Brain (organoid and tissue), 16 donors: ENCODE measurements at places on chromosomes 16 and 17.
A peak's percentile ranks its signal among the peaks of the same experiment; 100 is the strongest.

GRCh38 chr17:78962345-78962983 lies 17.3 kb downstream of the LGALS3BP start:
- no peak for DNase-seq

DNA sequence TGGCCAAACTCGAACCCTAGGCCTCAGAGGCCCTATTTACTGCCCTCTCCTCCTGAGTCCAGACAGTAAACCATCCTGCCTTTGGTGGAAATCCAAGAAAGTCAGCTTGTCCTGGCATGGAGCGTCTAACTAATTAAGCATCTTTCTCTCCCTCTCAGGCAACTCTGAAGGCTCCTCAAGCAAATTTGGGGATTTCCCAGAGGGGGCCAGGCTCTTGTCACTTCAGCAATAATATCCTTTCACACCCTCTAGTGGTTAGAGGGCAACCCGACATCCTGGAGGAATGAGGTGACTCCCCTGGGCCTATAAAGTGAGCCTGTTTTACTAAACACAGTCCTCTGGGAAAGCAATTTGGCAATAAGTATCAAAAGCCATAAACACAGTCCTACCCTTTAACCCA lies 60.4 kb downstream of the NOG start:
- peak; percentile 57 for DNase-seq

DNA sequence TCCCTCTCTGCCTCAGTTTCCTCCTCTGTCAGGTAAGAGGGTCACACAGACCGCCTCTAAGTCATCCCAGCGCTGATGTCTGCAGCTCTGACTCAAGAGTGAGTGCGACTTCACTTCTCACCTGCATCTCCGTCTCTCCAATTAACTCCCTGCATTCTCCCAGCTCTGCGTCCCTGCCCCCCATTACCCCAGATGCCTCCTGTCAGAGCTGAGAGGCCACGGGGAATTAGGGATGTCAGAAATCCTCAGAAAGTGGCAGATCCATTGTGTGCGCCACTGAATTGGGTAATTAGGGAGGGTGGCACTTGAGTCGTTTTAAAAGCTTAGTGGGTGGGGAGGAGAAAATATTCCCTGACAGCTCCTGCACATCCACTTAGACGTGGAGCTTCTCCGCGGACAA lies 885.4 kb upstream of the EEF2KMT start:
- DNase-seq: peak; percentile 24

DNA sequence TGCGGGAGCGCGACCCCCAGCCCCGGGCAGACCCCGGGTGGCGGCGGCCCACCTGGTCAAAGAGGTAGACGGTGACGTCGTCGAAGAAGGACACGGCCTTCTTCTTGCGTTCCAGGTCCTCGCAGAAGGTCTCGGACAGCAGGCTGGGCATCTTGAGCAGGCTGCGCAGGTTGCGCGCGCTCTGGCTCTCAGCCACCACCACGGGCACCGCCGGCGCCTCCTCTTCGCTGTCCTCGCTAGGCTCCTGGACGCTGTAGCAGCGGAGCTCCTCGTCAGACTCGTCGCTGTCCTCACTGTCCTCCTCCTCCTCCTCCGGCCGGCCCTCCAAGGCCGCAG lies 45.2 kb upstream of the PVALEF start:
- peak; percentile 36 for DNase-seq

DNA sequence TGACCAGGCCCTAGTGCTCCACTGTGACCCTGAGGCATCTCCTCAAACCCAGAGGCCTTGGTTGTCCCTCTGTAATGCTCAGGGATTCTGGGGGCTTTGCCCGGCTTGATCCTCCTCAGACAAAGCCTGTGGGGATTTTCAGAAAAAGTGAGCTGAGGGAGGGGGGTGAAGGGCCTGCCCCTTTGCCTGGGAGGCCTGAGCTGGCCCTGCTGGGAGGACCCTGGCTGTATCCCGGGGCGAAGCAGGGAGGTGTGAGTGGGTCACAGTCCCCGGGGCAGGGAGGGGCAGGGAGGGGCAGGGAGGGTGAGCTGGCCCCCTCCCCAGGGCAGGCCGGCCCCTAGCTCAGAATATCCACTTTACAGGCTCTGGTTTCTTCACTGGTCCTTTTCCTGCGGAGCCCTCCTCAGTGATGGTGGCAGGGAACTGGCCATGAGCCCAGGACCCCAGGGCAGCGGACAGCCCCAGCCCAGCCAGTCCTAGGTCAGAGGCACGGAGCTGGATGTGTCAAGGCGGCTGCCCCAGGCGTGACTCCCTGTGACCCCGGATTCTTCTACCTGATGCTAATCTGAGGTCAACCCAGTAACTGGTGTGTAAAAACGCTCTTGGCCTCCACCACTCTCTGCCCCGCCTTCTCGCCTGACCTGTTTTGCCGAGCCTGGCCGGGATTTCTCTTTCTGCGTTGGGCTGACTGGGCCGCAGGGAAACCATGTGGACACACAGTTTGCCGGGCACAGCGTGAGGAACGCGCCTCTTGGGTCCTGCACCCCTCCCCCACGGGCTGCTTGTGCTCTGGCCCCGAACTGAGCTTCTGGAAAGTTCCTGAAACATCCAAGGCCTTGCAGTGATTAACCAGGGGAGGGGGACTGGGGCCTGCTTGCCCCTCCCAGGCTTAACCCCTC lies 5.8 kb upstream of the FASN start:
- peak; percentile 50 for DNase-seq

DNA sequence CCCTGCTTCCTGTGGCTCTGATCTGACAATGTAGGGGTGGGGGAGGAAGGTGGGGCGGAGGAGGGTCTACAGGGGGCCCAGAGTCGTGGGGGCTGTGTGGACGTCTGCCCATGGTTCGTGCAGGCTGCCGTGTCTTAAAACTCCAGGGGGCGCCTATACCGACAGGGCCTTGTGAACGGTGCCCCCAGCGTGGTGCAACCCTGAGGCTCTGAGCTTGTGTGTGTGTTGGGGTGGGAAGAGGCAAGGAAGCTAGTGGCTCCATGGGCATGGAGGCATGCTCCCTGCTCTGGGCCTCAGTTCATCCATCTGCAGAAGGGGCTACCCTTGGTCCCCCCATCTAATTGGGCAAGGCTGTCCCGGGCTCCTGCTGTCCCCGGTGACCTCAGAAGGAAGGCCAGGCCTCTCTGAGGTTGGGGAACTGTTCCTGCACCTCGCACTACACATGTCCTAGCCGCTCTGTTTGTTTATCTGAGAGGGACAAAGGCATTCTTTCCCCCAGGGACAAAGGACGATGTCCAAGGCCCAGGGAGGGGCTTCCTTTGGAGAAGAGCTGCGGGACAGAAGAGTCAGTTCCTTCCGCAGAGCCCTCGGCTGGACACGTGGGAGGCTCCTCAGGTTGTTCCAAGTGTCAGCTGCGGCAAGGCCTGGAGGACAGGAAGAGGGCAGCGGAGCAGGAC lies 13.5 kb downstream of the CA4 start:
- no peak for DNase-seq

DNA sequence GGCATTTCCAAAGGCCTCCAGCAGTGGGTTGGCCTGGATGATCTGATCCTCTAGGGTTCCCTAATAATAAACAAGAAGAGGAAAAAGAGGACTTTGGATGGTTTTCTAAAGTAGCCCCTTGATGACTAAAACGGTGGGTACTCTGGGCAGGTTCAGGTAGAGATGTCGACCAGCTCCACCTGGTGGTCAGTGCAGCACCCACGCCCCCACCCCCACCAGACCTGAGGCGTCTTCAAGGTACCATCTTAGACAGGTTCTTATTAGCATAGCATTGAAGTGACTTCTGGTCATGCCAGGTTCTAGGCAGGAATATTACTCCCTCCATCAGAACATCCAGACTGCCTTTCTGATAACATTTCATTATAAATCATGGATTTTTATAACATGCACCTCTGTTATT lies 15.0 kb downstream of the MYH13 start:
- DNase-seq: no peak

DNA sequence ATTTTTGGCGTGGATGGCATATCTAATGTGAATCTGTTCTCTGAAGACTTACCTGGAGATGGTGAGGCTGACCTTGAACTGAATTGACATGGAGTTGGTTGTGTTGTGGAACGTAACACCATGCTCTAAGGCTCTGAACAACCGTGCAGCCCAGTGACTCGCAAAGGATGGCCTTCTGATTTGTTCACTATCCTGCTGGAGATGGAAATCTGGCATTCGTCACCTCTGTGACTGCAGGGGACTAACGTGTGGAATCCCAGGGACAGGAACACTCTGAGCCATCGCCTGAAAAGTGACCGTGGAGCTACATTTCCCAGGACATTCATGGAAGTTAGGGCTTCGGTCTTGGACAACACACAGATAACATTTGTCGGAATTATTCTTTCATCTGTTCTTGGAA lies 61.1 kb downstream of the BANP start:
- DNase-seq: no peak

GRCh38 chr17:61635913-61636432 lies 45.0 kb upstream of the NACA2 start:
- no peak for DNase-seq

GRCh38 chr16:50683689-50684374 lies 2.7 kb upstream of the SNX20 start:
- no peak for DNase-seq

GRCh38 chr17:4708436-4708835 lies 2.0 kb upstream of the ARRB2 start:
- DNase-seq: no peak

GRCh38 chr17:45579529-45580495 lies 89.3 kb upstream of the PLEKHM1 start:
- DNase-seq: no peak

DNA sequence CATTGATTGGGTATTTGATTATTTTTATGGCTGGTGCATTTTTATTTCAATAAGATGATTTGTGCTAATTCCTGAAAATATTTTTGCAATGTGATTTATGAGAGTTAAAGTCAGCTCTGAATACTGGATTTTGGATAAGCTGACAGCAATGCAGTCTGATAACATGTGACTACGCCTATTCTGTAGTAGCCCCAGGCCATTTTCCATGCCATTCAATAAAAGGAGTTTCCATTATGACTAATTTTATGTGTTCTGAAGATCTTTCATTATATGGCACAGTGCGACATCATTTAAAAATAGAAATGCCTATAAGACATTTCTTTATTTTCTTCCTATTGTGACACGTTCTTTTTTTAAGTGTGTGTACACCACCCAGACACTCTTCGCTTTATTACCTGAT lies 46.3 kb downstream of the KCNJ2 start:
- no peak for DNase-seq

DNA sequence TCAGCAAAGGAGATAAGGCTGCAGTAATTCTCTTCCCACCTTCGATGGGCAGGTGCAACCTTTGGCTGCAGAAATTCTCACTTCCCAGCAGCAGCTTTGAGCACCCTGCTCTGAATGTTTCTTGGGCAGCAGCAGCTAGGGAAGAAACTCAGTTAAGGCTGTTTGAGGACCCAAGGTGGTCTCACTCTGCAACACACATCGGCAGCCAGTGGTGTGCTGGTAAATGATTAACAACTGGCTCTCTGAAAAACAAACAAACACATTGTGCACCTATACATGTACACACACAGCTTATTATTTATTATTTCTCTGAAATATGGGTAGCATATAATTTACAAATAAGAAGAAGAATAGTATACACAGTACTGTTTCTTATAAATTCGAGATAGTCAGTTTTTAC lies 685.8 kb downstream of the WWOX start:
- DNase-seq: no peak

- DNase-seq: peak; percentile 35
These were observed 13.0 kb downstream of the GPR142 start for GRCh38 chr17:74380086-74380958.

DNA sequence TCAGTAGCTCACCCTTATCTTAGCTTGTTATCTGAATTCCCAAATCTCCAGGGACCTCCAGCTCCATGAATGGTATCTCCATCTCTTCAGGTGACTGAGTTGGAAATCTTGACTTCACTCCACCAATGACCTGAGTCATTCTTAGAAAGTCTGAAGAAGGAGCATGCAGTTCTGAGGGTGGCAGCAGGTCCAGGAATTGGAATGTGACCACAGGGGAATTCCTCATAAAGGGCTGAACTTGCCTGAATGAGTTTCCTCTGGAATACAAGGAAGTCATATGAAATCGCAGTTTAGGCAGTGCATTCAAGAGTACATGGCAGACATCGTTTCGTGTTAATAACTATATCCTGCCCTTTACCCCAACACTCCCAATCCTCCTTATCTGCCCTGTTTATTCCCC lies 12.5 kb upstream of the PYY start:
- no peak for DNase-seq

- DNase-seq: no peak
These were observed 5.3 kb upstream of the MKS1 start for GRCh38 chr17:58224315-58224714.

GRCh38 chr17:35313875-35314409 lies 59.5 kb downstream of the SLFN11 start:
- DNase-seq: no peak

DNA sequence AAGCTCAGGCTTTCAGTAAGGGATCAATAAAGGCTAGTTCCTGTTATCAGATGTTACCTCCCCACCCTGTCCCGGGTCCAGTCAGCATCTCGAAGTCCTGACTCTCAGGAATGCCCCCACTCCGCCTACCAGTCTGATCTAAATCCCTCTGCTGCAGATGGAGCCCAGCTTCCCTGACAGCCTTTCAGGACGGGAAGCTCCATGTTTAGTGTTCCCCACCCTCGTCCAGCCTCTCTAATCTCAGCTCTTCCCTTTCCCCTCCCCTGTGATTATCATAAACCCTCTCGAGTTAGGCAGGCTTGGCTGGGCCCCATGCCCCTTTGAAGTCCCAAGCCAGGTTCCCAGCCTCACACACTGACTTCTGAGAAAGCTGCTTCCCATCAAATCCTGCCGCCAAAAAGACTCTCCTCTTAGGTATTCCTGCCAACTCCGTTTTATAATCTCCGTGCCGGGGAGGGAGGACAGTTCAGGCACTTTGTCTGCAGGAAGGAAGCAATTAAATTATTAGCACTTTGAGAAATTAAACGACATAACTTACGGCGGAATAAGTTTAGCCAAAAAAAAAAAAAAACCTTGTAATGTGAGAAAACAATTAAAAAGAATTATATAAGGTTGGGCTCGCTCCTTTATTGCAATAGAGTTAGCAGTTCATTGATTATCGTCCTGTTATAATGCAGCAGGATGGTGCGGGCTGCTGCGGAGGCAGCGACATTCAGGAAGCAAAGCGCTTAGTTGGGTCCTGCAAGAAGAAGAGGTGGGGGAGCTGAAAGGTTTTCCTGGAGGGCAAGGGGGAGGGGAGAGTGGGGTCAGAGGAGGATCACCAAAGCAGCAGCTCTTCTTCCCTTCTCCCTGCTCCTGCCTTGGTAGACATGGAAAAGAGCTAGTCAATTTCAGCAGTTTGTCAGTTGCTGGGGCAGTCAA lies 16.8 kb upstream of the ETV4 start:
- DNase-seq: no peak
